Left lung (tissue), 14 donors: ENCODE measurements at places on chromosomes 5 and 9.

DNA sequence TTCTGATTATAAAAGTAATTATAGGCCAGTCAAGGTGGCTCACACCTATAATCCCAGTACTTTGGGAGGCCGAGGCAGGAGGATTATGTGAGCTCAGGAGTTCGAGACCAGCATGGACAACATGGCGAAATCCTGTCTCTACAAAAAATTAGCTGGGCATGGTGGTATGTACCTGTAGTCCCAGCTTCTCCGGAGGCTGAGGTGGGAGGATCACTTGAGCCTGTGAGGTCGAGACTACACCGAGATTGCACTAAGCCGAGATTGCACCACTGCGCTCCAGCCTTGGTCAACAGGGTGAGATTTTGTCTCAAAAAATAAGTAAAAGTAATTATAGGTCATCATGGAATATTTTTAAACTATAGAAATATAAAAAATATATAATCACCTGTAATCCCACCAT lies 18.1 kb downstream of the IRF1 start:
- no peak for DNase-seq

GRCh38 chr9:91905991-91906469 lies 44.0 kb downstream of the ROR2 start:
- peak; percentile 85 for DNase-seq

DNA sequence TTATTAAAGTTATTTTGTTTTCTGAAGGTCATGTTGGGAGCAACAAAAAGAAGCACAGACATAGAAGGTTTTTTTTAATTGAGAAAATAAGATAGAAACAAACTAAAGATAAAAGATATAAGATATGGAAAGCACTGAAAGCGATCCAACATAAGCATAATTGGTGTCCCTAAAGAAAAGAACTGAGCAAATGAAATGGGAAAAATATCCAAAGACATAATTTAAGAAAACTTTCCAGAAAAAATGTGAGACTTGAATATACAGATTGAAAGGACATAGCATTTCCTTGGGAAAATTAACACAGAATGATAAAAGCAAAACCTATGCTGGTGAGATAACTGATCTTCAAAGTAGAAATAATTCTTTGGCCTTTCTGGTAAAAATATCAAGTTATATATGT lies 289.3 kb downstream of the KIAA0825 start:
- no peak for DNase-seq

DNA sequence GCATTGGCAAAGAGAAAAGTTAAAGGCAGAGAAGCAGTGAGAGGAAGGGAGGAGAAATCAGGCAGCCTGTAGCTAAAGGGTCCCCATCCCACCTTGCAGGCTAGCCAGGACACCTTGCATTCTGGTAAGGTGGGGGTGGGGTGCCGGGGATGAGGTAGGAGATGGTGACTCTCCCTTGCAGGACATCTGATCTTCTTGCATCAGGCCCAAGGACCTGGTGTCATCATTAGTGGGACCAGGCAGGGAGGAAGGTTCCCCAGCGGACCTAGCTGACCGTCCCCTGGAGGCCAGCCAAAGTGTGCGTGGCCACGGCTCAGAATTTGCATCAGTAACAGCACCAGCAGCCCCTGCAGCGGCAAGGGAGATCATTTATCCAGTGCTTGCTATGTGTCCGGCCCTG lies 21.7 kb upstream of the CYSTM1 start:
- no peak for DNase-seq

GRCh38 chr5:61817472-61818326 lies 485.6 kb downstream of the ZSWIM6 start:
- DNase-seq: no peak

DNA sequence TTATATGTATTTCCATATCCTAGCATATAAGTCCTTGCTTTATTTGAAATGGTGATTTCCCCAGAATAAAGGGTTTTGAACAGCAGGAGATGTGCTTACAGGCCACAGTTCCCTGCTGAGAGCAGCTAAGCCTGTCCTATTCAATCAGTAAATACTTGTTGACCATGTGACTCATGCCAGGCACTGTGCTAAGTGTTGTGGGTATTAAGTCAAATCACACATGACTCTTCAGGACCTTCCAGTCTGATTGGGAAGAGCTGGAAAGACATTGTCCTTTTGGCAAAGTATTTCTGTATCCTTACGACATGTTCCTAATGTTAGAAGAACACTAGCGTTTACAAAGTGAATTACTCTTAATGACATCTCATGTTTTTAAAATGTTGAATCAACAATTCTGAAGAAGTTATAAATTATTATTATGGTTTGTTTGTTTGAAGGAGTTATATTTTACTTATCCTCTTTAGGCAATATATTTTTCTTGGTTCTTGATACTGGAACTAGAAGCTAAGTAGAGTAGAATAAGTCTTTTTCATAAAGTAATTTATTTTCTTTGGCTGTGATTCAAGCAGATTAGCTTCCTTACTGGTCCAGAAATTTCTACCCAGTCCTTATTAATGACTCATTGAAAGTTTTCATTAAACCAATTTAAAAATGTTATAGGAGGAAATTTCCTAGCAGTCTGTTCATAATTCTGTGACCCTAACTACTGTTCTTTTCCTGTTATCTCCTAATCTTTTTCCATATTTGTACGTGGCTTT lies 82.1 kb downstream of the GAPVD1 start:
- no peak for DNase-seq
